ENCODE measurements at places on chromosomes 2 and 18.

DNA sequence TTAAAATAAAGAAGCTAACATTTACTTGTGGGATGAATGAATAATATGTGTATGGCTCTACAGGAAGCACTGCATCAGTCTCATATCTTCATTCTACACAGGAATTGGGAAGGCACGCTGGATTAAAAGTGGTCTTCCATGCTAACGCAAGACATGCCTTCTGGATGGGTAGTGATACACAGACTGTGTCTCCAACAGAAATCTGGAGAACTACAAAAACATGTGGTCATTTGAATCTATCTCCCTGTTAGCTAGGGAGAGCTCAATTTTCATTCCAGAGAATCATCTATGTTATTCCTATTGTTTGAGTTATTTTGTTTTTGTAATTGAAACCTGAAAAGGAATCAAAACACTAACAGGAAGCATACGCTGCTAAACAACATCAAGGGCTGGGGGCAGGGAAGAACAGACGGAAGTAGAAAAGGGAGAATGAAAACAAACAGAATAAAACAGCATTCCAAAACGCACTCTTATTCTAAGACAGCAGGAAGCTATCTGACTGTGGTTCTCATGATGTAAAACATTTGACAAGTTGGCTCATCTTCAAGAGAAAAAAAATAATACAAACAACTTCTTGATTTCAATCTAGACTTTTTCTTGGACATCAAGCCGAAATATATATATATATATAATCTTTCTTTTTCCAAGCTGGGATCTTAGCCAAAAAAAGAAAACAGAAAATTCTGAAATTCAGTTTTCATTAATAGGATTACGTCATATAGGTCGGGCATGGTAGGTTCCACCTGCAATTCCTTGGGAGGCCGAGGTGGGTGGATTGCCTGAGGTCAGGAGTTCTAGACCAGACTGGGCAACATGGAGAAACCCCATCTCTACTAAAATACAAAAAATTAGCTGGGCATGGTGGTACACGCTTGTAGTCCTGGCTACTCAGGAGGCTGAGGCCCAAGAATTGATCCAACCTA, 31.5 kb upstream of the ASNSD1 start:
- DNase-seq, result no peak

DNA sequence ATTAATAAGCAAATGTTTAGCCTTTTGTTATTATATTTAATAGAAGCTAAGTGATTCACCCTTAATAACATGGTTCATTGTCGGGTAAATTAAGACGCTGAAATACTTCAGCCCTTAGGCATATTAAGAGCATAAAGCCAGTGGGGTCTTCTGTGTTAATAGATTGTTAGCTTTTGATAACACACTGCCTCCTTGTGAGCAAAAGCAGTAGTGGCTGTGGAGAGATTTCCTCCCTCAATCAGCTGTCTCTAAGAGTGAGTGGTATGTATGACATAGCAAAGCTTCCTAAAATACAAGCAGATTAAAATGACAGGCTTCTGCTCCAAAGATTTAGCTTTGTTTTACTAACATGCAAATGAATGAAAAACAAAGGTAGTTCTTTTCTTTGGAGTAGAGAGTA, 143.7 kb upstream of the SYT4 start:
- DNase-seq, result peak; percentile 8

DNA sequence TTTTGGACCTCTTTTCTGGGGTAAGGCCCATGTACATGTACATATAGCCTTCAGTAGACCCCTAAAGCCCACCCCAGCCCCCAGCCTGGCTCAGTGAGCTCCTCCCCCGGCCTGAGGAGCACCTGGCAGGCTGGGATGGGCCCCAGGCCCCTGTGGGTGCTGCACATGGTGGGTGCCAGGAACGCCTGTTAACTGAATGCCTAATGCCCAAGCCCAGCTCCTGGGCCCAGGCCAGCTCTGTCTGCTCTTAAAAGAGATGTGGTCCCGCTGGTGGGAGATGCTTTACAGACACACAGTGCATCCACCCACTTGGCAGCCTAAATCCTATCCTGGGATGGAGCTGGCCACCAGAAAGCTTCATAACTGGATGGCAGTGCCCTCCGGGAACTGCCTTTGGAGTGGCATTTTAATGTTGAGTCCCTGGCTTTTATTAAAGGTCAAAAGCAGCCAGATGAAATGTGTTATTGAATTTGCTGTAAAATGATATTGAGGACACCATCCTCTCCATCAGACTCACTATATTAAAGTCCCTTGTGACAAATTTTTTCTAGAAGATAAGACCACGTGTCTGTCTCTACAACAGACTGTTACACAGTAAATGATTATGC, 7.7 kb upstream of the OXER1 start:
- peak; percentile 26 for DNase-seq

DNA sequence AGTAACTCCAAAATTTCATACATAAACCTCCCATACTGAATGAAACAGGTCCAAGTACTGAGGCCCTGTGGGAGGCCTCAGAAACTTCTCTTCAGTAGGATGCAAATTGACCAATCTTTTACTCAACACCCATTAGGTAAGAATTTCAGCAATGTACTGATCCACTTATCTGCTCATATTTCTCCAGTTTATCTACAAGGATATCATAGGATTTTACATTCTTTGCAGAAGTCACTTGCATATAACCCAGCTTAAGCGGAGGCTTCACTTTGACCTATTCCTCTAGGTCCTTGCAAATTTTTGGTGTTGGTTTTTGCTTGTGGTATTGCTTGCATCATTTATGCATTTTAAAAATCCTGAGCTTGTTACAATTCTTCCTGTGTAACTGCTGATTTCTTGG, 28.8 kb upstream of the SLC3A1 start:
- DNase-seq, result no peak

DNA sequence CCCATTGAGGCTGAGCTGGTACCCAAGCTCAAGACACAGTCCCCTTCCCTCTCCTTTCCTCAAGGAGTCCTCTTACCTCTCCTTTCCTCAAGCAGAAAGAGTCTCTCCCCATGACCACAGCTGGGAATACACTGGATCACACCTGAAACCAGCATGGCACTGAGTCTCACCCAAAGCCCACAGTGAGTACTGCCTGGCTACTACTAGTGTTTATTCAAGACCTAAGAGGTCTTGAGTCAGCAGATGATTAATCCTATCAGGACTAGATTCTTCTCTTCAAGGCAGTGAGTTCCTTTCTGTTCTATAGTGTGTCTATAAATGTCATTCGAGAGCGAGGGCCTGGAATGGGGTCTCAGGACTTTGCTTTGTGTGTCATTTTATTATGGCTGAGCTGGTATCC, 111.4 kb downstream of the METTL4 start:
- DNase-seq, result no peak

- no peak for DNase-seq
Measured at GRCh38 chr2:172843902-172844715, 108.5 kb downstream of the RAPGEF4 start.

DNA sequence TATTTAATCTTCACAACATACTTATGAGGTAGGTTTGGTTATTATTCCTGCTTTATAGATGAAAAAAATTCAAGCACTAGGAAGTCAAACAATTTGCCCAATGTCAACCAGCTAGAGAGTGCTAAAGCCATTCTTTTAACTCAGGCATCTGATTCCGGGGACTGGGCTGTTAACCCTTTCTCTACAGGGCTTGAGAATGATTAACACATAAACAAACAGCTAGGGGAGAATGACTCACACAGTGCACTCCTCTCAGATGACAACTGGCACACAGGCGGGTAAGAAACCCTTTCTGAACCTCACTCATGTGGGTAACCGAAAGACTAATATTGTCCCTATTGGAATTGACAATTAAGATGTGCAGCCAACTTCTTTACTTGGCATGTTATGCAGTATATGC, 86.3 kb upstream of the FSHR start:
- peak; percentile 3 for DNase-seq

DNA sequence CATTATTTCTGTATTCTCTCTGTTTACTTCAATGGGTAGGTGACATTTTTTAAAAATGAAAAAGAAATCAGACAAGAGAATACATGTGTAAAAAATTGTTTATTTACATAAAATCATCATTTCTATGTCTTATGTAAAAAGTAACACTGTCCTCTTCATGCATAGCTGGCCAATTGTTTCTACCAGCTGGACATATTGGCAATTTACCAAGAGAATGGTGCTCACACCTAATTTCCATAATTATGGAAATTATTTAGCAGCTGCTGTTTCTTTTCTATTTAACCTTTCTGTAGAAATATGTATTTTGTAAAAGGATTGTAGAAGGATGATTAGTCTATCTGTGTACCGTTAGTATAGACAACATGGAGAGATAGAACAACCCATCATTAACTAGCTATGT, 791.9 kb downstream of the TRIB2 start:
- DNase-seq, result no peak

Measured in H7 (cell line).